ENCODE measurements at places on chromosomes 6 and 20.

DNA sequence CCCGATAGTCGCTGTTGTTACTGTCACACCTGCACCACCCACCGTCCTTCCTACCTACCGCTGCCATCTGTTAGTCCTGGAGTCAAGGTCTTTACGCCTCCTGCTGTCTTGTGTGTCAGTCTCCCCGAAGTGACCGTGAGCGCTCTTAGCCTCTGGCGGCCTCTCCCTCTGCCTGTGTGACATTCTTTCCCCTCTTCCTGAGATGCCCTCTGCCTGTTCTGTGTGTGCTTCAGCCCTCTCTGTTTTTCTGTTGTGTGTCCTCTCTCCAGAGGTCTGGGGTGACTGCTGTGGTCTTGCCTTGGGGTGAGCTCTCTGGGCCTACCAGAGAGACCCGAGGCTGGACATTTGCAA, 54.9 kb downstream of the TCP11 start:
- DNase-seq: no peak

DNA sequence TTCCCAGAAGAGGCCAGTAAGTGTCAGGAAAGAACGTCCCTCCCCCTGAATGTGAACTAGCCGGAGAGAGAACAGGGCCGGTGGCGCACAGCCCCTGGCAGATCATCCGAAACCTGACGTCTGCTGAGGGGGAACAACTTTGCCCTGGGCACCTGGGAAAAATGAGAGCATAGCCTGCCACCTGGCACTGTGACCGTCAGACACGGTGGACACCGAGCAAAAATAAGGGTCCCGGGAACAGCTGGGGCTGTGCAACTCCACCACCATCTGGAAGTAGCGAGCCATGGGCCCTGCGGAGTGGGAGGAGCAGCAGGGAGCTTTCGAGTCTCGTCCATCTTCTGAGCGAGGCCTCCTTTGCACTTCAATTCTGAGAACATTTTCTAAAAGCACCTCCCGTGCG, 110.8 kb downstream of the EDN3 start:
- no peak for DNase-seq

DNA sequence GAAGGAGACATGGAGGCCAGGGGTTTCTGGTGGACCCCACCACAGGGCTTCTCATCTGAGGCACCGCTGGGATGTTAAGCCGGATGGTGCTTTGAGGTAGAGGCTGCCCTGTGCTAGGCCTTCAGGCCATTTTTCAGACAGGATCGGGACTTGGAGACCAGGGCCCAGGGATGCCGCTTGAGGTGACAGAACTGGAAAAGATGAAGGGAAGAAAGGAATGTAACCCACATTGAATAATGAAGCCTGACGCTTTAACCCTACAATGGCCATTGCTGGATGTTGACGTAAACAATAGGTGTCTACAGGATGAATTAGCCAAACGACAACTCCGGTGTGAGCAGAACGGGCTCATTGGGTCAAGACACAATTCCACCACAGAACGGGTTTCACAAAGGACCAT, 62.5 kb downstream of the CEBPB start:
- no peak for DNase-seq

DNA sequence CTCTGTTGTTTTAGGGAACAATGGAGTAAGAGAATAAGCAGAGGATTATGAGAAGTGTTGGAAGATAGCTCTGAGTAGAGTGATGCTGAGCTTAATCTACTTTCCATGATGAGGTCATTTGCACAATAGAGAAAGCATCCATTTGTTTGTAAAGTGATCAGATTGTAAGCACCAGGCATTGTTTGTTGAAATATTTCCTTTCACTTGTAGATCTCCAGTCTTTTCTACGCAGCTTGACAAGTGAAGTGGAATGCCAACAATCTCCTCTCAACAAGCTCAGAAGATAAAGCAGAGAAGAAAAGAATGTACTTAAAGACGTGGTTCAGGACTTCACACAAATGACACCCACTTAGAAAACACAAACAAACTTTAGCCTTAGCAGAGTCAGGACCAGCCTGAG, 80.1 kb upstream of the MARCKS start:
- no peak for DNase-seq

GRCh38 chr6:157726892-157727628, 96.0 kb upstream of the SNX9 start:
- DNase-seq: no peak

DNA sequence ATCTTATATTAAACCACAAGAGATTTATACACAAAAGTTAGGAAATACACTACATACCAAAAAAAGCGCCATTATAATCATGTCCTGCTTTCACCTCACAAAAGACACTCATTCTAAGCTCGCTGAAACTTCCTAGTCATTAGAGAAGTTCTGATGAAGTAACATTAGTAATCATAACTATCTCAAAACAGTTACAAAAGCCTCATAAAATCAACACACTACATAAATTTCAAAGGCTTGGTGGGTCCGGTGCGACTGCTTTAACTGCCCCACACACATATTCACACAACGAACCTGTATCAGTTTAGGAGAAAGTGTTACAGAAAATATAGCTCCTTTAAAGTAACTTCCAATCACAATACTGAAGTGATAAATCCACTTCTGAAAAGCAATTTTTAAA, 1.9 kb downstream of the PHIP start:
- peak; percentile 22 for DNase-seq

GRCh38 chr20:51128198-51128597, 105.3 kb upstream of the KCNG1 start:
- no peak for DNase-seq
